ENCODE measurements at places on chromosomes 7 and 10.

DNA sequence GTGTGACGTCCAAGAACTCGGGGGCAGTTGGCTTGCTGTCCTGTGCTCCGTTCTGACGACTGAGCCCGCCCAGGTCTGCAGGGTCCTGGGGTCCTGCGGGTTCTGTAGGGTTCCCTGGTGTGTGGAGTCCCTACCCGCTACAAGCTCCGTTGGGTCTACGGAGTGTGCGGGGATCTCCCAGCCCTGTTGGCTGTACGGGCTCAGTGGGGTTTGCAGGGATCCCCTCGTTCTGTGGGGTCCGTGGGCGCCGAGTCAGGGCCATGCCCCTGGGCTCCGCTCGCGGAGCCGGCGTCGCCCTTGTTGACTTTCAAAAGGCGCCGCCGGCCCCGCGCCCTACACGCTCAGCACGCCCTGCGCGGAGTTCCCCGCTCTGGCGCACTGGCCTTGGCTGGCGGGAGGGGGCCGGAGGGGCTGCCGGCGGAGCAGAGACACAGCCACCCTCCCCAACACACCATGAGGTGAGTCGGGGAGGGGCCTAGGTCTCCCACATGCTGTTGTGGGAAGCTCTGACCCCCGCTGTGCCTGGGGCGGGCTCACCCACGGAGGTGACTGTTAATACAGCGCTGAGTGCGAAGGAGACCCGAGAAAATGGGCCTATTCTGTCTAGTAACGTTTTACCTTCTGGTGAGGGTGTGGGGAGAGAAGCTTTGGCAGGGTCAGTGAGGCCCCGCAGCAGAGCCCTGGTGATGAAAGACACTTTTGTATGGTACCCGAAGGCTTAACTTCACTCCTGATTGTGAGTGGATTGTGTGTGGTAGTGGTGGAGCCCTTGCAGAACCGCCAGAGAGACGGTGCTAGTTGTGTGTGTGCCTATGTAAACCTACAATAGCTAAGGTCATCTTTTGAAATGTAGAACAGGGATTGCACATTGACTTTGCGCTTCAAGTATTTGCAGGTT lies 8.1 kb downstream of the TASOR2 start:
- peak; percentile 54 for DNase-seq

GRCh38 chr10:100446130-100446761 lies 16.6 kb upstream of the WNT8B start:
- no peak for DNase-seq

DNA sequence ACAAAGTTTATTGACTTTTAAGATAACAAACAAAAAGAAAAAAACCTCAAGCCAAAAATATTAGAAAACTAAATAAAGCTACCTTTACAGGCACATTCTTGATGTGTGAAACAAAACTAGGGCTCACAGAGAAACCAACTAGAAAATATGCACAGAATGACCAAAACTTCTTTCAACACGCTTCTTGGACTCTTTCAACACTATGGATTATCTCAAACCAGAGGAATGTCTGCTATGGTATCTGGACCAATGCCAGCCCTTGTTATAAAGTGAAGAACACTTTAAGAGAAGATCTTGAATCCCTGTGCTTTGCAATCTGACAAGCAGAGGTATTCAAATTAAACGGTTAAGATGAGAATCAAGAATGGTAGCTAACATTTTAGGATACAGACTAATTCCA lies 76.6 kb downstream of the DNAJC1 start:
- peak; percentile 98 for DNase-seq

GRCh38 chr7:98418271-98418635 lies 17.4 kb upstream of the BAIAP2L1 start:
- DNase-seq, result peak; percentile 31

- DNase-seq, result no peak
Observed at GRCh38 chr10:132298038-132298881, 9.5 kb downstream of the STK32C start.

DNA sequence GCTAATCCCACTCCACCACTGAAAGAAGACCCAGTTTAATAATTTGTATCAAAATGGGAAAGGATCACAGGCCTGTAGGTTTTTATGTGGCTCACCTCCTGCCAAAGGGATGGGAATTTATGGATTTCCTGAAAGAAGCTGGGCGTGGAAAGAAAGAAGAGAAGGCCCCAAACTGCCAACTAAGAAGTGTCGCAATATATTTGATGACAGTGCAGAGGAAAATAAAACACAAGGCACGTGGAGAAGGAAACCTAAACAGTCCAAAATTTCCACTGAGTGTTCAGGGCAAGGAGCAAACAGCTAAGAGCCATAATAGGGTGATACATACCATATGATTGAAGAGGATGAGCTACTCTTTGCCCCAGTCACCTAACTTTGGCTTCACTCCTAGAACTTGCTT lies 667.2 kb downstream of the GATA3 start:
- no peak for DNase-seq

GRCh38 chr10:94583124-94583523 lies 37.5 kb downstream of the HELLS start:
- no peak for DNase-seq

- peak; percentile 89 for DNase-seq
Observed at GRCh38 chr7:90624225-90624911, 28.2 kb downstream of the CDK14 start.

- no peak for DNase-seq
Observed at GRCh38 chr7:105906695-105907094, 30.3 kb upstream of the ATXN7L1 start.

- DNase-seq, result no peak
Observed at GRCh38 chr7:11294965-11295364, 321.3 kb downstream of the PHF14 start.

DNA sequence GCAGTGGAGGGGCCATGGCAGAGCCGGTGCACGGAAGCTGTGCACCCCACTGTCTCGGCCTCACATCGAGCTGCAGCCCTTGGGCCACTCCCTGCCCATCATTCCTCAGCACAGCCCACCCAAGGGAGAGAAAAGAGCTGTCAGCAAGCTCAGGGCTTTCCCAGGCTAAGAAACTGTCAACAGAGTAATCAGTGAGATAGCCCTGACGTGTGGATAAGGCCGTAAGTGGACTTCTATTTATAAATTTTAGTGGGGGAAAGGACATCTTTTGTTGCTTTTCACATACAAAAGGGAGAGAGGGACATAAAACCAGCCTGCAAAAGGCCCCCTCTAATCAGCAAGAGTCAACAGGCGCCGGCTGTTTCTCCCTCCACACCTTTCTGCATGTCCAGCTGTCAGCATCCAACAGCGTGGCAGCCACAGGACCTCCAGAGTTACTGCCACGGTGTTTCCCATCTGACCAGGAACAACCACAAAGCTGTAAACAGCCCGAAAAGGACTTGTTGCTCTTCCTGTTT lies 56.8 kb upstream of the DDC start:
- peak; percentile 28 for DNase-seq

- DNase-seq, result no peak
Observed at GRCh38 chr10:97611473-97611872, 21.8 kb downstream of the MORN4 start.

DNA sequence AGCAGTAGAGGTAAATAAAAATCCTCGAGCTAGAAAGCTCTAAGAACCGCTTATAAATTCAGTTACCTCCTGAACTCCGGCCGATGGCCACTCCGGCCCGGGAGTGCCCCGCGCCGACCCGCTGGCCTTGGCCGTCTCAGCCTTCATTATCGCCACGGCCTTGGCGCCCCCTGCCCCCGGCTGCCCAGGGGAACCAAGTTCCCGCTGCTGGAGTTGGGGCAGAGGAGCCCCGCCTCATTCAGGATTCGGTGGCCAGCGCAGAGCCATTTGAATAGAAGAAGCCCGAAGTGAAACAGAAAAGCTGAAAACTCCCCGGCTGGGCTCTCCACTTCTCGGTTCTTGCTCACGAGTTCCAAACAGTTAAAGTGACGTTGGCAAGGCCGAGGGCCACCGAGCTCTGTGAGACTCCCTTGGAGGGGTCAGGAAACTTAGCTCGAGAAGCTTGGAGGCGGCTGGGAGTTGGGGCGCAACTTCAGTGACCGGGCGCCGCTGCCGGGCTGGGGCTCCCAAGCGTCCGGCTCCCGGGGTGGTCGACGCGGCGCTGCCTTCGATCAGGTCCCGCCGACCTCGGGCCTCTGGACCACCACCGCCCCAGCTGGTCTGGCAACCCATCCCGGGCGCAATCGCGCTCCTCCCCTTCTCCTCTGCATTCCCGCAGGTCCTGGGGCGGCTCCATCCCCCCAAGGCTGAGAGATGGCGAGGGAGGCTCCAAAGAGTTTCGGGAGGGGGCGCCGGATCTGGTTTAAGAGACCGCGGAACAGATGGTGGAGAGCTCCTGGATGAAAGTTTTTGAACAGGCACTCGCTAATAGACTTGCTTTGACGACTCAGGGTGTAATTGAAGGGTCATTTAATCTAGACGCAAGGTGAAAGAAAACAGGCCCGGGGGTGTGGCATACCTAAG lies 5.8 kb upstream of the FEZF1 start:
- DNase-seq, result no peak

DNA sequence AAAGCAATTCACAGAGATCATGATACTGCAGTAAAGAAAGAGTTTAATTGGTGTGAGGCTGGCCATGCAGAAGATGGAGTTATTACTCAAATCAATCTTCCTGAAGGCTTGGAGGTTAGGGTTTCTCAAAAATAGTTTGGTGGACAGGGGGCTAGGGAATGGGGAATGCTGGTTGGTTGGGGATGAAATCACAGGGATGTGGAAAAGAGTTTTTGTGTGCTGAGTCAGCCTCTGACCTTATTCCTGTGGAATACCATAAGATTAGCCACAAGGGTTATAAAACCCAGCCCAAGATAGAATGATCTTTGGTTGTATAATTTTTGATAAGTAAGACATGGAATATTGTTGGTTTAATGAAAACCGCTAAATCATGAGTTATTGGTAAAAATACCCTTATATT lies 764.3 kb downstream of the TYW1 start:
- DNase-seq, result no peak

DNA sequence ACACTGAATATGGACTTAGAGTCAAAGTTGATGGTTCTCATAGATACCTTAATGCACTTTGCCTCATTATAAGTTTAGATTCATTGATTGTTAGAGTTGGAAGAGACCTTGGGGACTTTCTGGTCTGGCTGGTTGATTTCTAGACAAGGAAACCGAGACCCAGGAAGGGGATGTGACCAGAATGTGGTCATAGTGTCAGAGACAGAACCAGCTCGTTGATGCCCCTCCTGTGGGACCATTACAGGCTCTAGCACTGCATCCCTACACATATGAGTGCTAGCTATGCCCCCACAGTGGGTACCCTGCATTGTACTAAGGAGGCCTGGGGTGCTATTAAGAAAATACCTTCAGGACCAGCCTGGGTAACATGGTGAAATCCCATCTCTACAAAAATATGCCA lies 306.6 kb downstream of the CAMK1D start:
- DNase-seq, result no peak

Data from amniotic epithelial cell (primary cell).